Posterior cingulate gyrus (tissue), 11 donors: ENCODE measurements at places on chromosomes 5 and 9.

DNA sequence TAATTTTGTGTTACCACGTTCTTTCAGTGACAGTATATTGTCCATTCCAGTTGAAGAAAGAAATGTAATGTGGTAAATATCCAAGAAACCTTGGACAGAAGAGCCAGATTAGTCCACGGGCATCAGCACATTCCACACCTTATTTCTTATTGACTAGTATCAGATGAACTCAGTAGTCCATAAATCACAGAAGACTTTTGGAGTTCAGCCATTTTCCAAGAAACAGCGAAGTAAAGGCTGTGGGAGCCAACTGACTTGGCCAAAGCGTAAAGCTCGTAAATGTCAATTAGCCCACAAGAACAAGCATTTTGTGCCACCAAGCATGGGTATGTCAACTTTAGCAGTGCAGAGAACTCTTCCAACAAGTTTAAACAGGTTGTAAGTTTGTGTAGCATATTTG, 60.2 kb upstream of the STARD4 start:
- DNase-seq: no peak

DNA sequence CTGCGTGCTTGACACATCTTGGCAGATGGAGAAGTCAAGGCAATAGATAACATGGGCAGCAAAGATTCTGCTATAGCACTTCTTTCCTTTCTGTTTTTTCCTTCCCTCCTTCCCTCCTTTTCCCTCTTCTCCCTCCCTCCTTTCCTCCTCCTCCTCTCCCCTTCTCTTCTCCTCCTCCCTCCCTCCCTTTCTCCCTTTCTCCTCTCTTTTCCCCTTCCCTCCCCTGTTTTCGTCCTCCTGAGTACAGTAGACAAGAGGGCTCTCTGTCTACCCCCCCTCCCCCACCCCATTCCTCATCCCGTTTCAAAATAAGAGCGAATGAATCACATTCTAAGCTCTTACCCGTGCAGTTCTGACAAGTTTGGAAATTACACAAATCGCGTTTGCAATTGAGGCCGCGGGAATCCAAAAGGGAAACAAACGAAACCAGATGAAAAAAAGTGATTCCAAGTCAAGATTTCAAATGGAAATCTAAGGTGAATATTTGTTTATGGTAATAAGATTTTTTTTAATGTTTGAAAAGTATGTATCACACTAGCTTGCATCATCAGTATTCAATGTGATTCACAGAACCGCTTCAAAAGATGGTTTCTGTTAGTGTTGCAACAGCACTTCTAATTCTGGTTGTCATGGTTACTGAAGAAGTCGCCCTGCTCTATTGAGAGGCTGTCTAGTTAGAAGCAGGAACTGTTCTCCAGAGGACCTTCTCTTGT, 1.3 kb downstream of the NIM1K start:
- DNase-seq: peak; percentile 13

- DNase-seq: no peak
Observed at GRCh38 chr5:95191330-95191729, 93.6 kb downstream of the MCTP1 start.

- no peak for DNase-seq
Observed at GRCh38 chr9:133658442-133659431, 22.6 kb downstream of the DBH start.

GRCh38 chr9:27800692-27801370, 227.6 kb upstream of the C9orf72 start:
- no peak for DNase-seq

- no peak for DNase-seq
Observed at GRCh38 chr5:143350751-143351602, 52.5 kb downstream of the NR3C1 start.

- no peak for DNase-seq
Observed at GRCh38 chr9:98962181-98962560, 18.5 kb downstream of the COL15A1 start.

- no peak for DNase-seq
Observed at GRCh38 chr5:76310208-76310607, 92.9 kb upstream of the IQGAP2 start.

DNA sequence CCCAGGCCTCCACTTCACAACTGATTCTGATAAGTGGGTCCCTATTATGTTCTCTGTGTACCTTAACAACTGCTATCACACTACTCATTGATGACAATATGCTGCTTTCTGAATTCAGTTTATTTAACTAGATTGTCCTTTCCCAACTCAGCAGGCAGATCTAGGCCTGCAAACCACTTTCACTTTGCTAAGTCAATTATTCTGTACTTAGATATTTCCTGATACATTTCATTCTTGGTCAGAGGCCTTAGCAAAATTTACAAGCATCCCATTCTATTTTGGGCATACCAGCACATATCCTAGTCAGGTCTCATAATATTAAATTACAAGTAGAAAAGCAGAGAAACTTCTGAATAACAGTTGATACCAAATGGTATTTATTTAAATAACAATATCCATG, 235.7 kb upstream of the HAPLN1 start:
- no peak for DNase-seq

- DNase-seq: no peak
Observed at GRCh38 chr5:16983972-16984371, 47.9 kb upstream of the MYO10 start.

DNA sequence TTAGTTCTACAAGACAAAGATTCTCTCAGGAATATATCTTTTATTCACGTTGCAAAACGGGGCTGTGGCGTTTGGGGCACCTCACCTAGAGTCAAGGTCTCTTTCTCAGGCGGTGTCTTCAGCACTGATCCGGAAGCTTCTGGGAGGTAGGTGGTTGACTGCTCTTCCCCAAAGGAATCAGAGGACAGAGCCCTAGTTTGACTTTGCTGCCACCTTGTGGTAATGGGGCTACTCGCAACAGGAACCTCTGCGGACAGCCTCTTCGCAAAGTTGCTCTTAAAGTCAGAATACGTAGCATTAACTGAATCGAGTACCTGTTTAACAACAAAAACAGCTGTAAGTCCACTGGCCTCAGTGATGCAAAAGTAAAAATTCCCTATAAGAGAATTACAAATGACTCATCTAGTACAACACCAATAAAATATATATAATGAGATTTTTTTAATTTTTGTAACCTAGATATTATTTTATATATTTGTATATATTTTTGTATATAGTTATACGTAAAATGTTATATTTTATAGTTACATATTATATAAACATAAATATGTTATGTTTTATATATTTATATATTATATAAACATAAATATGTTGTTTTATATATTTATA, 13.3 kb upstream of the GPX8 start:
- DNase-seq: peak; percentile 46

DNA sequence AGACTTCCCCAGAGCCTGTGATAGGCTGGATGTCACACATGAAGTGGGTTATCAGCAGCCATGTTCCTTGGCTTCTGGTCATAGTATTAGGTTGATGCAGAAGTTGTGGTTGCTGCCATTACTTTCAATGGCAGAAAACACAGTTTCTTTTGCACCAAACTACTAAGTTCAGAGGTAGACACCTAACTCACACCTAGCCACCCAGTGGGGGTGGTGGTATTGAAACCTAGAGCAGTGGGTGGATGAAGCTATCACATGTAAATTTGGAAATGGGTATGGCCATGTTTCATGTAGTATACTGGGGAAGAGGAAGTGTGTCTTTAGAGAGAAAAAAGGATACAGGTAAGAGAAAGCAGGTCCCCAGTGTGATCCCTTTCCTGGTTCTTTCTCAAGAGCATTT, 347.9 kb upstream of the SEMA6A start:
- DNase-seq: no peak

DNA sequence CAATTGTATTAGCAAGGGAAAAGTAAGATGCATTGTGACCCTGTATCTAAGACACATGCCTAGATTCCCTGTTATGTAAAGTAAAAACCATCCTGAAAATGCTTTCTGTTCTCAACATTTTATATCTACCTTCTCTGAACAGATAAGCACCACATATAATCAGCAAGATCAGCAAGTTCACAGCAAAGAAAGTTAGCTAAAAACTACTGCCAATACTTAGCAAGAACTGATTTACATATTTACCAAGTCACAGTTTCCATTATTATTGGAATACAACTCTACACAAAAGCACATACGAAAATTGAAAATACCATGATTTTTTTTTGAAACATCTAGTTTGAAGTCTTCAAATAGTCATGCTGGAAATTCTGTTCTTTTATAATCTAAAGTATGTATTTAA, 1118.1 kb downstream of the TAF11L14 start:
- DNase-seq: no peak

- DNase-seq: no peak
Observed at GRCh38 chr9:36039696-36040095, 3.0 kb downstream of the RECK start.

DNA sequence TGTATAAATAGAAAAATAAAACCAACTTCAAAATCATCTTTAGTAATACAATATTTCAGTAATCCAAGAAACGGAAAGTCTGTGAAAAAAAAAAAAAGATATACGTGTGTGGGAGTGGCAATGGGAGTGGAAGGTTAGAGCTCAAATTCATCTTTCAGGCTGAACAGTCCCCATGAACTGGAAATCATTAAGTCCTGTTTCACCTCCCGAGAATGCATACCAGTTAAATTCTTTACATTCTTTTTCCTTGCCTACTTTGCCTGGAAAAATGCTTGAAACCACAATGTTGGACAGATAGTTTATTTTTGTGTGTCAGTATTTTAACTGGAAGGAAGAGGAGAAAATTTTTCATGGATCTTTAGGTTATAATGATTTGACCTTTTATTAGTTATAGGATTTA, 166.8 kb downstream of the MUSK start:
- DNase-seq: no peak
